NCI-H774 (cell line): ENCODE measurements at places on chromosomes 7 and 10.
A peak's percentile ranks its signal among the peaks of the same experiment; 100 is the strongest.

DNA sequence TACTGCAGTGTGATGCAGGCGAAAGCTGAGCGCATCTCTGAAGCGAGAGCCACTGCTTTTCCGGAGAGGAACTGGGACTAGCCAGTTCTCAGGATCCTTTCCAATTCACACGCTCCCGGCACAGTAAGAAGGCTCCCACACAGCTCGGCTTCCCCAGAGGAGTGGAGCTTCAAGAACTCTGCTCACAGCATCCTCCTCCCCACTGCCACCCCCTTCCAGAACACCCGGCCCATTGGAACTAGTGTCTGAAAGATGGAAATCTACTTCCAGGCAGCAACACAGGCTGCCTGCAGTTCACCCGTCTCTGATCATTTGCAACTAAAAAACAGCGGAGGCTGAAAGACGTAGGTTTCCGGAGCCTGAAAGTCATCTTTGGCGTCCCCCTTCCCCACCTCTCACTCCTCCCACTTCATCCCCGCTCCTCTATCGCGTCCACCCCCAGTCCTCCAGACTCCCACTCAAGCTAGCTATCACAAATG, at the start of gene DGKB:
TSS of gene DGKB (minus strand) at position 163 of the 479 bp plus-strand sequence.
- DNase-seq, result peak; percentile 60

DNA sequence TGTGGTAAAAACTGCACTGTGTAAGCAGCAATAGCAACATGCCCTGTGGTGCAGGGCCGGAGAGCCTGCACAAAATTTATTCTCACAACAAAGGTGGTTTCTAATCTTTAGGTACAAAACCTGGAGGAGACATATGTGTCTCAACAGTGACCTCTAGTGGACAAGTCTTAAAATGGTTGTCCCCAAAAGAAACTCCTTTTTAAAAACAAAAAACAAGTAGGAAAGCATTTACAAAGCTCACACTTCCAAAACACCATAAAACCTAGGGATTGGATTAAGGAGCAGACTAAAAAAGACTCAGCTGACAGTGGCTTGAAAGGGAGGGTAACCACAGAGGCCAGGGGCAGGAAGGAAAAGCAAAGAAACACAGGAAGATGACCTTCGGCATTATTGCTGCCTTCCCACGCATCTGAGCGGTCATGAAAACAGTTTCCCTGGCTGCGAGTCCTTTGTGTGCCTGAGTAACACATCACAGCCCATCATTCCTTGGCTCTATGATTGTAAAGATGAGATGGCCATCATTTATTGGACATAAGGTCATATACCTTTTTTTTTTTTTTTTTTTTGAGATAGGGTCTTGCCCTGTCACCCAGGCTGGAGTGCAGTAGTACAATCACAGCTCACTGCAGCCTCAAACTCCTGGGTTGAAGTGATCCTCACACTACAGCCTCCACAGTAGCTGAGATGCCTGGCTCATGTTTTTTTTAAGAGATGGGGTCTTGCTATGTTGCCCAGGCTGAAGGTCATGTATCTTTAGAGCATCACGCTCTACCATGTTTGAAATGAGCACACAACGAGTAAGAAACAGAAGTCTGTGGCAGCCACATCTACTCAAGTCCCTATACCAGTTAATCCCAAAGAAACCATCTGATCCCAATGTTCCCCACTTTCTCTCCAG, 39.5 kb downstream of the RSU1 start:
- peak; percentile 46 for DNase-seq

GRCh38 chr10:131437556-131438475, 126.3 kb upstream of the TCERG1L start:
- no peak for DNase-seq

DNA sequence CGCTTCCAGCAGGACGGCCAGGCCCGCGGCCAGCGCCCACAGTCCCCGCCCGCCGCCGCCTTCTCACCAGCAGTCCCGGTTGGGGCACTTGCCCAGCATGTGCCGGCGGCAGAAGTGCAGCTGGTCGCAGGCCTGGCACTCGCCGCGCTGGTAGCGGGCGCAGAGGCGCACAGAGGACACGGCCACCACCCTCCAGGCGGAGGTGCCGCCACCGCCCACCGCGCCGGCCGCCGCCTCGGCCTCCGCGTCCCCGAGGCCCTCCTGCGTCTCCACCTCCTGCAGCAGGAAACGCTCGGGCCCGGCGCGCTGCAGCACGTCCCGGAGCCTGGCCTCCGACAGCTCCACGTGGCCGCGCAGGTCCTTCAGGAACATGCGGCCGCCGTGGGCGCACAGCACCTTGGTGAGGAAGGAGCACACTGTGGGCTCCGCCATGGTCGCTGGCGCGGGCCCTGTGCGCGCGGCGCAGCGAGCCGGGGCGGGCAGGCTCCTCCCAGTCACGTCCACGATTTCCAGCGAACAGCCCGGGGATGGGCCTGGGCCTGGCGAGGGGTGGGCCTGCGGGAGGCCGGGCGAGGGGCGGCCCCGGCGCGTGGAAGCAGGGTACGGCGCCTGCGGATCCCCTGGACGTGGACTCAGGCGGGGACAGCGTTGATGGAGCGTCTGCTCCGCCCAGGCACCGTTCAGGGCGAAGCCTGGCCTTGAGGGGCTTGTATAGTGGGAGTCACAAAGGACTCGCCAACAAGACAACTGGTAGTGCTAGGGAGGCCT, at the start of gene ZC3HAV1L:
TSS of gene ZC3HAV1L (minus strand) at position 457 of the 768 bp plus-strand sequence. CDS start at position 432, 25 bp downstream.
- peak; percentile 74 for DNase-seq

DNA sequence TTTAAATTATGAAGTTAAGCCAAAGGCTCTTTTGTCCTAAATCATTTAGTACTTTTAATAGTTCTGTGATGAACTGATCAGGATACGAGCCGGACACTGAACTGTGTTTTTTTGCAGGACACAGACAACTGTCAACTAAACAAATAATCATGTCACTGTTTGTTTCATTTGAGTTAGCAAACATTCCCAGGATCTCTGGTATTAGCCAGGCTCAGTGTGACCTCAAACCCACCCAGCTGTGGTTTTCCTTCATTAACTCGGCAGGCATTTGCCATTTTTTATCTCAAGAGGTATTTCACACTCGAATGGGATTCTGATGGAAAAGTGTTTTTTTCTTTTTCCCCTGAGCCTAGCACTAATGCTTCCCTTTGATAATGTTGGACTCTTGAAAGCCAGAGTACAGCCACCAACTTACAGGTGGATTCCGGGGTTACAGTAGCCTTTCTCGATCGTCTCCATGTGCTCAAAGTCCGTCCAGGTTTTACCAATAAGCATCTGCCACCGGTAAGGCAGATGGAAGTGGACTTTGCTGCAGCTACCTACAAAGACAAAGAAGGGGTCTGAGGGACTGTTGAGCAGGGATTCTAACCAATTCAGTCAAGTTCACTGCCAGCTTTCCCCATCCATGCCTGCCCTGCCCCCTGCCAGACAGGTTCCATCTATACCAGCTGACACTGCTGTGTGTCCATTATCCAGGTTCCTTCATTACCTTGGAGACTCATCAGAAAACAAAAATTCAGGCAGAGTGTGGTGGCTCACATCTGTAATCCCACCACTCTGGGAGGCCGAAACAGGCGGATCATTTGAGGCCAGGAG, 33.4 kb downstream of the ZC3HAV1 start:
- no peak for DNase-seq

DNA sequence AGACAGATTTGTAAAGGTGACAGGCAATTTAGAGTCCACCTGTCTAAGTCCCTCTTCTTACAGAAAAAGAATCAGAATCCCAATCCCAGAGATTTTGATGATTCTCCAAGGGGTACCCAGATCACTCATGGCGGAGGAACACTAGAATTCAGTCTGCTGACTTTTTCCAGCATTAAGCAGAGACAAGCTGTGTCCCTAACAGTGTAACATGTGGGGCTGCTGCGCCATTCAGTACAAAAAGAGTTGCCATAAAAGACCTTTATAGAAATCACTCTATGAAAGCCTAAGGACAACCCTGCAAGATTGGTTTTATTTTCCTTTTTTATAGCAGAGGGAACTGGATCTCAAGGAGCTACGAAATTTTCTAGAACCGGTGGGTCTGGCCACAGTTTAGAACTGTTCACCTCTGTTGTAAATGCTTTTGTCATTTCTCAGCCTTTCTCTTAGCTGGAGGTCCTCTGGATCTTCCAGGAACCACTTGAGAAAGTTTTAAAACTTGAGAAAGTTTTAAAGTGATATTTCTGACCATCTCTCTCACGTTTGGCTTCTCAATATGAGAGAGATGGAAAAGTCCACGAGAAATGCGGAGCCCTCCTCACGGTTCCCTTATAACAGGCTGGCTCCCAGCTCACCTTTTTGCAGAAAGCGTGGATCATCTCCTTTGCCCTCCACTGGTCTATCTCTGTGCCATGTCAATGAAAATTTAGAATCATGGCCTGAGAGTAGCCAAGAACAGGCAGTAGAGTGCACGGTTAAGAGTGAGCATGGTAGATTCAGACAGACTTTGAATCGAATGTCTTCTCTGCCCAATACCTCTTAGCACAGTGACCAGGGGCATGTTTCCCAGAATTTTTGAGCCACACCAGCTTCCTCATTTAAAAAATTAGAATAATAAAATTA, 826 bp downstream of the GIMAP7 start:
- DNase-seq, result no peak

- DNase-seq, result no peak
These were observed 15.4 kb downstream of the AKR1B1 start for GRCh38 chr7:134443396-134444070.

GRCh38 chr7:67448271-67448670, 451.6 kb downstream of the TYW1 start:
- DNase-seq, result no peak

DNA sequence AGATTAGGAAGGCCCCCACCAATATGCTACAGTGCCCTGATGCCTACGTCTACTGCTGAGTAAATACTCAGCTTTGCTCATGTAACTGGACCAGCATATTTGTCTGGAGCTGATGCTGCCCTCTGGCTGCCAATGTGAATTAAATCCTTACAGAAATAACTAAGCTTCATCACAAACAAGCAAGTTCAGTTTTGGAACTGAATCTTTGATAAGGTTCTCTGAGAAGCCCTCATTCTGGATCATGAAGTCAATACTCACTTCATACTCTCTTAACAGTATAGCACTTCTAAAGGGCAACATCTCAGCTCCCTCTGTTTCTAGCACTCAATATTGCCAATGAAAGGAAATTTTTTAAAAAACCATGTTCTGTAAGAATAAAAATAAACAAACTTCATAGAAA, 246.7 kb downstream of the ETV1 start:
- peak; percentile 17 for DNase-seq

- DNase-seq, result no peak
These were observed 362.9 kb upstream of the ZNF32 start for GRCh38 chr10:44011603-44011981.

GRCh38 chr7:100582041-100582579, 3.8 kb downstream of the LRCH4 start:
- no peak for DNase-seq

DNA sequence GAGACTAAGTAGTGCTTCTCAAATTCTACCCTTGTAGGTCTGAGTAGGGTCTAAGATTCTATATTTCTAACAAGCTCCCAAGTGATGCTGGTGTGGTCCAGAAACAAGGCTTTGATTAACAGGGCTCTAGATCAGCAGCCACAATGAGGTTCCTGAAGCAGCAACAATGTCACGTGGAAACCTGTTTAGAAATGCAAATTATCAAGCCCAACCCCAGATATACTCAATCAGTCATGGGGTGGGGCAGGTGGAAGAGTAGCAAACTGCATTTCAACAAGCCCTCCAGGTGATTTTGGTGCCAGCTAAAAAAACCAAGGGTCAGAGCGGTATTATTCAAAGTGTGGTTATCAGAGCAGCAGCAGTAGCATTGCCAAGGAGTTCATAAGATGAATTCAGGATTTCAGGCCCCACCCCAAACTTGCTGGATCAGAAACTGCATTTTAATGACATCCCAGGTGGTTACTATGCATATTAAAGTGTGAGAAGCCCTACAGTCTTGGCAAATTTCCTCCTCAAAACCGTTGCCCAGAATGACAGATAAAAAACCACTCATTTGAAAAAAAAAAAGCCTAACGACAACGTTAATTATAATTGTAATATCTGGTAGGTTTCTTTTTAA, 199.2 kb downstream of the AHR start:
- DNase-seq, result no peak

GRCh38 chr7:80181411-80181810, 46.8 kb downstream of the GNAI1 start:
- no peak for DNase-seq

DNA sequence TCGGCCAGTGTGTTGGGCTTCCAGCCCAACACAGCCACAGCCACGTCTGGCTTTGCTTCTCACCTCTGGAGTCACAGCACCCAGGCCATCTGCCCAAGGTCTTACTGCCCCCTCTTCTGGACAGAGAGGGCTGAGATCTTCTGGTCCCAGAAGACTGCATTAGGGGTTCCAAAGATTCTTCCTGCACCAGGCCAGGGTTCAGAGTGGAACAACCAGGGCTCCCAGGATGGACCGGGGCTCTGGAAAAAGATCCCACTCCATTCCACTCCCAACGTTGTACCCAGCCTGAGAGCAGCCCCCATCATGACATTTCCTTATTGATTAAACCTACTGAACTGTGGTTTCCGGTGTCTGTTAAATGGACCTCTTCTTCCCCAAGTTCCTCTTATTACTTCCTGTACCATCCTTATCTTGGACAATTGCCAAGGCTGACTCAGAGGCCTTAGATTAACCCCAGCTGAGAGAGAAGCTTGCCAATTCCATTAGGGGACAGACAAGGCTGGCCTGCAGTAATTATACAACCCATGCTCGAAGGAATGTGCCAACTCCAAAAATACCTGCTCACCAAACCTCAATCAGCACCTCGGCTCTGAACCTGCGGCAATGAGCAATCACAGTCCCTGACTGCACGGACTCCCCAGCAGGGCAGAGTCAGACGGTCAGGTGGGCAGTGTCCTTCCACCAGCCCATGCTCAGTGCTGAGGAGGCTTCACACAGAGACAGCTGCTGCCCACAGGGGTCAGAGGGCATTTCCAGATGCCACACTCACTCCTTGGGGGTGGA, 47.9 kb upstream of the NPFFR1 start:
- DNase-seq, result peak; percentile 6

DNA sequence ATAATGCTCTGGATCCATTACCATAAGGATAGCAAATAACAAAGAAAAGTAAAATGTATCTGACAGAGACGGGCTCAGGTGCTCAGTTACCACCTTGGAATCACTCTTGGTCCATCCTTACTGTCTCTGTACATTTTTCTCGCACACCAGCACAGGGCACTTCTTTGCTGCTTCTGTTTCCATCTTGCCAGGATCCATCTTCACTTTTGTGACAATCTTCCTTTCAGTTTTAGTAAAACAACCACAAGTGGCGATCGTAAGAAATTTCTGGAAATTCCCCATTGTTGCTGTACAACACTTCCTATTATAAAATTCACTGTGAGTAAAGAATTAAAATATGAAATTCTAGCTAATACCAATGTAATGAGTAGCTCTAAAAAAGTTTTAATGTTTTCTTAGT, 695.5 kb downstream of the GRM8 start:
- no peak for DNase-seq

- DNase-seq, result no peak
These were observed 13.9 kb downstream of the STX1A start for GRCh38 chr7:73705551-73705920.
